Nephron progenitor cell (in vitro differentiated cells): ENCODE measurements at places on chromosomes 3 and 15.

DNA sequence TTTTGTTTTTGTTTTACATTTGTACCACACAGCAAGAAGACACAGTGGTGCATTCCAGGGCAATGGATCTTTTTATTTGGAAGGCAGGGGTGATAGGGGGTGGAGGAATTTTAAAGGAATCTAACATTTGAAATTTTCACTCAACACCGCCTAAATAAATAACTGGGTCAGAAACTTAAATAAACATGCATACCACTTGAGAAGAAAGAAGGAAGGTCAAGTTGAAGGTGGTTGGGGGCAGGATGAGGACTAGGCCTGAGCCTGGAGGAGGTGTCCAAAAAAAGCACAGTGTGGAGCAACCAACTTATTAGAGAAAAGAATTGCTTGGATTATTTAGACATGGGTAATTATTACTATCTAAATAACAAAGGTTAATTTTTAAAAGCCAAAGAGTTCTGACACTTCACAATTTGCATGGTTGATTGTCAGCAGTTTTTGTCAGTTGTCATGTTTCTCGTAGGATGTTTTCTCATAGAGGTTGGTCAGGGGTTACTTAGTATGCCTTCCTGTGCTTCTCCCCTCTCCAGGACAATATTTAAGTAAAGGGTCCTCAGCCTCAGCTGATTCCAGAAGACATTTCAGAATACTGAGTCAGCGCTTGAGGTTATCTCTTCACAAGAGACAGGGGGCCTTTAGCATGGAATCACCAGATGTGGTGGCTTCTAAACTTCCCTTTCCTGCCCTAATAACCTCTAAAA, 173.7 kb upstream of the SLC2A2 start:
- no peak overlapping the region for H3K4me3 ChIP-seq
- no peaks in the 10 kb centered on the region for H3K27me3 ChIP-seq
- H3K4me1 ChIP-seq = peaks cover 11% of the 10 kb centered on the region
- H3K27ac ChIP-seq = peak overlapping the region; percentile 61

GRCh38 chr3:57026944-57027343, 33.5 kb upstream of the SPATA12 start:
- H3K27me3 ChIP-seq = no peaks in the 10 kb centered on the region
- peaks cover 9% of the 10 kb centered on the region for H3K36me3 ChIP-seq
- no peak overlapping the region for H3K27ac ChIP-seq

GRCh38 chr3:6805236-6805635, 55.7 kb upstream of the GRM7 start:
- no peaks in the 10 kb centered on the region for H3K4me1 ChIP-seq
- H3K27me3 ChIP-seq = no peaks in the 10 kb centered on the region
- no peak for DNase-seq
- H3K27ac ChIP-seq = no peak overlapping the region
- H3K36me3 ChIP-seq = no peaks in the 10 kb centered on the region
- H3K4me3 ChIP-seq = no peak overlapping the region

DNA sequence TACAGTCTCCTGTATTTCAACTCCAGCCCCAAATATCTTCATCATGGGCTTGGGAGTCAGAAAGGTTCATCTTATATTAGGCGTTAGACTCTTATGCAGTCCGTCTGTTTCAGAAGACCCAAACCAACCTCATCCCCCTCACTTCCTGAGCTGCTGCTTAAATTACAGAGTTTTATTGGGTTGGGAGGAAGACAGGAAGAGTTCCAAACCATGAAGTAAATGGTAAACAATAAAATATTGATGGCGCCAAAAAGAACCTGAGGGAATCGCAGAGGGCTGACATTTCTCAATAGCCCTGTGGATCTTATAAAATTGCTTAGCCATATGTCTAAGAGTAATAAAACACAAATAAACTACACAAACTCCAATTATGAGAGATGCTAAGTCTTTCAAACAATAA, 116.9 kb upstream of the C3orf80 start:
- H3K27me3 ChIP-seq = peaks cover 3% of the 10 kb centered on the region
- peak overlapping the region; percentile 54 for H3K4me3 ChIP-seq
- H3K4me1 ChIP-seq = peaks cover 24% of the 10 kb centered on the region
- H3K27ac ChIP-seq = no peak overlapping the region

DNA sequence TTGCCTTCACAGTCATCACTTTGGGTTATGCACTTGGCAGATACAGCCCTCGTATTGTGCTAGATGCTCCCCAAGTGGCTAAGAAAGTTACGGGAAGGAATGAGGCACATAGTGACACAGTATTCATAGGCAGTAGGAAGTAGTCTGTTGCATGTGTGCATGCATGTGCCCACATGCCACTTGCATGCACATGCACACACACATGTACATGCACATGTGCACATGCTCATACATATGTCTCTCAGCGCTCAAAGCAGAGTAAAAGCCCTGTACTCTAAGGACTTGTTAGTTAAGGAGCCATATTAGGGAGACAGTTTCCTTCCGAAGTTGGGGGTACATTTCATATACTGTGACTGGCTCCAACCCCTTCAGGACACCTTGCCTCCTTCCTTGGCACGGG, 128.9 kb downstream of the CHCHD6 start:
- peaks cover 4% of the 10 kb centered on the region for H3K4me1 ChIP-seq
- H3K36me3 ChIP-seq = no peaks in the 10 kb centered on the region
- no peak overlapping the region for H3K4me3 ChIP-seq
- no peak overlapping the region for H3K27ac ChIP-seq
- no peaks in the 10 kb centered on the region for H3K27me3 ChIP-seq

GRCh38 chr15:40281057-40281800, 1.6 kb downstream of the ANKRD63 start:
- H3K36me3 ChIP-seq = no peaks in the 10 kb centered on the region
- H3K27me3 ChIP-seq = peaks cover 95% of the 10 kb centered on the region
- H3K27ac ChIP-seq = no peak overlapping the region
- H3K4me1 ChIP-seq = peaks cover 51% of the 10 kb centered on the region
- no peak for DNase-seq

- DNase-seq = no peak
- no peaks in the 10 kb centered on the region for H3K36me3 ChIP-seq
- H3K27ac ChIP-seq = no peak overlapping the region
- H3K4me3 ChIP-seq = no peak overlapping the region
These were observed 18.1 kb upstream of the POC1A start for GRCh38 chr3:52172262-52172757.

DNA sequence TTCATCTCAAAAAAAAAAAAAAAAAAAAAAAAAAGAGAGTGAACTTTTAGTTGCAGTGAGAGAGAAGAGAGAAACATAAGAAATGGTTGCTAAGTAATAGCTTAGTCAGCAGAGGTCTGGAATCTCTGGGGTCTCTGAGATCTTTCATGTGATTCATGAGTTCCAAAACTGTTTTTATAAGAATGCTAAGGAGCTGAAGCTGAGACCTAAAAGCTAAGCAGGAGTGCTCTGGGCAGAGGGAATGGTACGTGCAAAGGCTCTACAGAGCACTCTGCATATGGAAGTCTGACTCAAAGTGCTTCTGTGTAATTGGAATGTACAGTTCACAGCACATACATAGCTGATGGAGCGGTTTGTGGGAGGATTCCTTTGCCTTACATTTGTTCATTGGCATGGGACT, 66.3 kb upstream of the LRIG1 start:
- H3K27ac ChIP-seq = no peak overlapping the region
- no peaks in the 10 kb centered on the region for H3K36me3 ChIP-seq
- peaks cover 3% of the 10 kb centered on the region for H3K27me3 ChIP-seq
- no peak overlapping the region for H3K4me3 ChIP-seq
- no peak for DNase-seq
- H3K4me1 ChIP-seq = peaks cover under 1% of the 10 kb centered on the region

GRCh38 chr15:49644364-49644794, 23.5 kb downstream of the DTWD1 start:
- peaks cover 60% of the 10 kb centered on the region for H3K36me3 ChIP-seq
- no peak overlapping the region for H3K4me3 ChIP-seq
- H3K27me3 ChIP-seq = no peaks in the 10 kb centered on the region
- peaks cover 21% of the 10 kb centered on the region for H3K4me1 ChIP-seq
